Liver (tissue), 10 donors: ENCODE measurements at places on chromosomes 12 and 14. TPM values are rescaled to one million over a fixed set of nuclear protein-coding genes. Genes with fewer than 3 reads are reported as not detected.

DNA sequence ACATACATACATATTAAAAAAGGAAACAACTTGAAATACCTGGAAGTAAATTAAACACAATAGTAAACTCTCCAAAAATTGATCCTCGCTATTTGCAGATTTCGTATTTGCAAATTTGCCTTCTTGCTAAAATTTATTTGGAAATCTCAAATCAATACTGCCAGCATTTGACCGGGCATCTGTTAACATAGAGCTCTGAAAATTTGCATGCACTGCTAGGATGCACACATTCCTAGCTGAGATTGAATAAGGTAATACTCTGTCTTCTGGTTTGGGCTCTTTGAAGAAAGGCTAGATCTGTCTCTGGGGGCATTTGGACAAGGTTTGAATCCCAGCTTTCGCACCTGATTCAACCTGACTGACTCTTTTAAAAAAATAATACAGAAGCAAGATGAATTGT is 729.1 kb upstream of the MGAT4C start:
- no peak for DNase-seq

DNA sequence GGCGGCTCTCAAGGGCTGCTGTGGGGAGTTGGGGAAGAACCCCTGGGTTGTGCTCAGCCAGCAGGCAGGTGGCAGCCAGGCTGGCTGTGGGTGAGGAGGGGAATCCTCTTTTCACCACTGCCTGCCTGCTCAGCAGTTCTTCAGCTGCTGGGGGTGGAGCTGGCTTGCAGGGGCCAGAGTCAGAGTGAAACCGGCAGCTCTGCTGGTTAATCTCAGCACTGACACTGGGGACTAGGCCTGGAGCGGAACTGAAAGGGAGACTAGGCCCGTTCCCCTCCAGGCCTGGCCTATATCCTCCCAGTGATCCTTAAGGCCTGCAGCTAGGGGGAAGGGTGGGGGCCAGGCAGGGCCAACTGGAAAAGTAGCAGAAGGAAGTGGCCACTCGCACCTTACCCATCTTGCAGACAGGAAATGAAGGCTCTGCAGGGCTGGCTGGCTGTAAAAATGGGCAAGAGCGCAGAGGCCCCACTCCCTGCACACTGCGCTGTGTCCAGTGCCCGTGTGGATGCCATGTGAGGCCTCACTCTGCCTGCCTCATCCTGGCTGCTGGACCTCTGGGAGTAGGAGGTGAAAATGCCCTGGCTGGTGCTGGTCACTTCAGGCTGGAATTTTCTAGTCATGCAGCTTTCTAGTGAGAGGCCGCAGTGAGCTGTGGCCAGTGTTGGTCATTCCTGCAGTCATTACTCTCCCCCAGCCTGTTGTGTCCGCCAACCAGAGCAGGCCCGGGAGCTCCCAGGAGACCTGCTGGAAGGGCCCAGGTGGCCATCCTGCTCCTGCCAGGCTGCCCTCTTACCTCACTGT is 39.4 kb downstream of the SH2B3 start:
- DNase-seq: peak; percentile 49

COL2A1 gene
- polyA plus RNA-seq: not detected

DNA sequence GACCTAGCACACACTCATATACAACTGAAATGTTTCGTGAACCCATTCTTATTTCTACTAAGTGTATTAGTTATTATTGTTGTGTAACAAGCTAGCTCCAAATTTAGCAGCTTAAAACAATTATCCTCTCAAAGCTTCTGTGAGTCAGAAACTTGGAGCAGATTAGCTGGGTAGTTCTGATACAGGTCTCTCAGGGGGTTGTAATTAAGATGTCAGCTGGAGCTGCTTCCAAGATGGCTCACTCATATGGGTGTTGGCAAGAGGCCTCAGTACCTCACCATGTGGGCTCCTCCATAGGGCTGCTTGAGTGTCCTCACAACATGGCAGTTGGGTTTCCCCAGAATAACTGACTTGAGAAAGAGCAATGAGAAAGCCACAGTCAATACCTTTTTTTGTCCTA is 9.8 kb downstream of the GPR135 start:
- DNase-seq: no peak

DNA sequence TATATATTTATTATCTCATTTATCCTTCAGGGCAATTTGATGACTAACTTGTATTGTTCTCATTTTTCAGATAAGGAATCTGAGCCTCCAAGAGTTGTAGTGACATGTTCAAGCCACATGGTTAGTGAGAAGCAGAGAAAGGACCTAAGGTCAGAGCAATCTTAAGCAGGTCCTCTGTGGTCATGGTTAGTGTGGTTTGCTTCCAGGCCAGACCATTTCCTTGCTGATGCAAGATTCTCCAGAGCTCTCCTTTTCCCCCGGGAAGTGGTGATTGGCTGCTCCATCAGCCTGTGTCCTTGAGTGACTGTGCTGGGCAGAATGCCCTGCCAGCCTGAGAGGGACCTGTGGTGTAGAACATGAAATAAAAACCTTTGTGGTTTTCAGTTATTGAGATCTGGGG is 141.3 kb downstream of the KTN1 start:
- DNase-seq: no peak

DNA sequence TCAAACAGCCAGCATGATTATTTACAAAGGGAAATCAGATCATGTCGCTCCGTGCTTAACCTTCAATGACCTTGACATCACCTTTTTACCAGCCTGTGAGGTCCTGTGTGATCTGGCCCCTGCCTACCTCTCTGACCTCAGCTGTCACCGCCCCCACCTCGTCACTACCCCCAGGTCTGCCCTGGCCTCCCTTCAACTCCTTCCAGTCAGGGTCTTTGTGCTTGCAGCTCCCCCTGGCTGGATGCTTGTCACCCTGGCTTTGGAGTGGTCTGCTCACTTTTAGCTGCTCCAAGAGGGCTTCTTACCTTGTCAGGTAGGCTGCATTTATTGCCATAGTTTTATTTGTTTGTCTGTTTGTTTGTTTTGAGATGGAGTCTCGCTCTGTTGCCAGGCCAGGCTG is 8.2 kb upstream of the MAX start:
- no peak for DNase-seq

DNA sequence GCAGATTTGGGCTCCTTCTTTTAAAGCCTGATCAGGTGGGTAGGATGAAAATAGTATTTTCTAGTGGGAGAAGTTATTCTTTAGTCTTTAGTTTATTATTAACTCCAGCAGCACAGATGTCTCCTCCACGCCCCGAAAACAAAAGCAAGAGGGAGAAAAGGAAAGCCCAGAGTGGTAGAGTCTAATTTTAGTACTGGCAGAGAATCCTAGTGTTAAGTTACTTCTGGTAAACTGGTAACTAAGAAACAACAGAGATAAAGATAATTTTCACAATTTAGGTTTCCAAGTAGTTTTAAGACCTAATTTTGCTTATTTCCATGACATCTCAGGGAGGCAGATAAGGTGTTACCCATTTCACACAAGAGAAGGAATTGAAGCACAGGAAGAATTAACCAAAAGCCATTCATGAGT is 16.3 kb downstream of the ATP5MC2 start:
- no peak for DNase-seq

- peak; percentile 65 for DNase-seq
These were observed 251.5 kb downstream of the FOXN3 start for GRCh38 chr14:89165189-89166181.

GRCh38 chr14:52846591-52846990 is 55.2 kb upstream of the GNPNAT1 start:
- no peak for DNase-seq

MYO1H gene
- not detected for polyA plus RNA-seq

GRCh38 chr12:31346267-31346666 is 20.3 kb upstream of the SINHCAF start:
- no peak for DNase-seq

- DNase-seq: no peak
These were observed 126.0 kb upstream of the PZP start for GRCh38 chr12:9334041-9334692.

GRCh38 chr14:75310295-75311111 is 31.9 kb downstream of the FOS start:
- DNase-seq: no peak

CEP128 gene
- 0.27 TPM for polyA plus RNA-seq

- DNase-seq: no peak
These were observed 117.9 kb downstream of the CAND1 start for GRCh38 chr12:67386869-67387565.

GRCh38 chr14:90109858-90110257 is 48.1 kb downstream of the KCNK13 start:
- no peak for DNase-seq

LMNTD1 gene
- polyA plus RNA-seq: not detected

GRCh38 chr14:66105815-66106214 is 380.4 kb upstream of the CCDC196 start:
- no peak for DNase-seq

OVCH1 gene
- polyA plus RNA-seq: not detected

DNA sequence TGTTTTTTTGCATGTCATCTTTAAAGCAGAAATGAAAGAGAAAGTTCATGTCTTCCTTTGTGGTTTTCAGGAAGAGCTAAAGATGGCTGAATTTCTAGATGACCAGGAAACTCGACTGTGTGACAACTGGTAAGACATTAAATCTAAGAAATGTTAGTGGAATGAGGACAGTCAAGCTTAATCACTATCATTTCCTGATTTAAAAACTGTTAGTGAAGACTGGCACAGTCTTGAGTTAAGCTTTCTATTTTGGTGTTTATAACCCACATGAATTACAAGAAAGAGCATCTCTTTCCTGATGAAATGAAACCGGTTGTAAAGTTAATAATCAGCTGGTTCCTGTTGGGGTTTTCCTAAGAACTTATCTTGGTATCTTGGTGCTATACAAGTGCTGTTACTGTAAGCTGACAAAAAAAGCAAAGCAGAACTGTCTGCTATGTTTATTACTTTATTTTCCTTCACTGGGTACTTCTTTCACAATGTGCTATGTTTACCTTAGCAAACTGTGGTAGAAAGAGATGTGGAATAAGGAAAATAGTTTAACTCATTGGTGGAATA is 5.2 kb downstream of the TRAFD1 start:
- no peak for DNase-seq

GRCh38 chr14:77037938-77038568 is 9.5 kb upstream of the IRF2BPL start:
- DNase-seq: no peak

KMT2D gene
- polyA plus RNA-seq: 4.5 TPM

GALNT16 gene
- 0.25 TPM for polyA plus RNA-seq

GRCh38 chr12:131387281-131388163 is 323.4 kb upstream of the SFSWAP start:
- DNase-seq: no peak
